ENCODE measurements at places on chromosomes 1 and 21.

- DNase-seq = no peak
Observed at GRCh38 chr1:79982211-79982610, 975.7 kb upstream of the ADGRL4 start.

GRCh38 chr1:205533748-205534443 is 29.4 kb downstream of the CDK18 start:
- DNase-seq = no peak

DNA sequence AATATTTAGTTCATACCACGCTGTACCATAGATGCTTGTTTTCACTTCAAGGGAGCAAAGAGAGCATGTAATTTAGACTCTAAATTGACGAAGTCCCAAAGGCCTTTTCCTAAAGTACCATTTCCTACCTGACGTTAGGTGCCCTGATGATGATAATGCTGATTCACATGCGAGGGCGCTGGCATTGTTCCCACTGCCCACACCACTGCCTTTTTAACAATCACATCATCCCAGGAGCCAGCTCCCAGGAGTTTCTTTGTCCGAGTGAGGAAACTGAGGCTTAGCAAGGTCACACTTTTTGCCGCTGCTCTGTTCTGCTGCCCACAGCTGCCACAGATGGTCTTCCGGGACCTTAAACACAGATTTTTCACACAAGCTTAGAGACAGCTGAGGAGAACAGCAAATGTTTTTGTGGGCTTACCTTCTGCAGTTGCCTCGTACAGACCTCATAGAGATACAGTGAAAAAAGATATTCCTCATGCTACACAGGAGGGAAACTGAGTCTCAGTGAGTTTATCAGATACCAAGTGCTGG is 69.4 kb downstream of the EVA1C start:
- DNase-seq = peak; percentile 45

DNA sequence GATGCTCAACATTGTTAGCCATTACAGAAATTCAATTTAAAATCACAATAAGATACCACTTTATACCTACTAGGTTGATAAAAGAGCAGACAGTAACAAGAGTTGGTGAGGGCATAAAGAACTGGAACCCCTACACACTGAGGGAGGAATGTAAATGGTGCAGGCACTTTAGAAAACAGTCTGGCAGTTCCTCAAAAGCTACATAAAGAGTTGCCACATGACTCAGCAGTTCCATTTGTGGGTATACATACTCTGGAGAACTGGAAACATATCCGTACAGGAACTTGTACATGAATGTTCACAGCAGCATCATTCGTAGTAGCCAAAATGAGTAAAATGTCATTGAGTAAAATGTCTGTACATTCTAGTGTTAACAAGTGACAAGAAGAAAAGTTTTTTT is 17.0 kb downstream of the NSL1 start:
- no peak for DNase-seq

- DNase-seq = no peak
Observed at GRCh38 chr1:206933333-206933945, 11.7 kb upstream of the FCMR start.

DNA sequence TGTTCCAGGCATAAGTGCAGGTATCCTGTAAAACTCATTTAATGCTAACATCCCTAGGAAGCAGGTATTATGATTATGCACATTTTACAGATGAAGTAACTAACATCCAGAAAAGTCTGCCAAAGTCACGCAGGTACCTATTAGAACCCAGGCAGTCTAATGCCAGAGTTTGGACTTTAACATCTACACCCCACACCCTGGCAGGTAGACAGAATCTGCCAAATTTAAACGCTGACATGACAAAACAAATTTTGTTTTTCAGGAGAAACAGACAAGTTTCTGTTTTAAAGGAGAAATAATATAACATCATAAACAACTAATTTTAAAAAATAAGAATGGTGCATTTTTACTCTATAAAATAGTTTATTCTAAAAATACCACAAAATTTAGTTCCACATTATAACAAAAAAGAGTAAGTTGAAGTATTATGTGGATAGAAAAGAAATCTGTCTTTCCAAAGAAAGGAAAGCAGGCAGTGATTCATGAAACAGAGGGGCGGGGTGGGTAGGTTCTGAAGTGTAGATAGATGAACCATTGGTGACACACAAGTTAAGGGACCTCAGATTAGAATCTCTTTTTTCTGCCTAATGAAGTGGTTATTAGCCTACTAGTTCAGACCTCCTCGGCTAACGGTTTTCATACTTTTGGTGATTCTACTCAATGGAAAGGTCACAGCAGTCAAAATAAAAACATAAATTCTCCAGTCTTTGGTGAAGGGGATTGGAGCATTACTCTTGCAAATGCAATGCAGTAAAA is 1.7 kb downstream of the ASPM start:
- no peak for DNase-seq

DNA sequence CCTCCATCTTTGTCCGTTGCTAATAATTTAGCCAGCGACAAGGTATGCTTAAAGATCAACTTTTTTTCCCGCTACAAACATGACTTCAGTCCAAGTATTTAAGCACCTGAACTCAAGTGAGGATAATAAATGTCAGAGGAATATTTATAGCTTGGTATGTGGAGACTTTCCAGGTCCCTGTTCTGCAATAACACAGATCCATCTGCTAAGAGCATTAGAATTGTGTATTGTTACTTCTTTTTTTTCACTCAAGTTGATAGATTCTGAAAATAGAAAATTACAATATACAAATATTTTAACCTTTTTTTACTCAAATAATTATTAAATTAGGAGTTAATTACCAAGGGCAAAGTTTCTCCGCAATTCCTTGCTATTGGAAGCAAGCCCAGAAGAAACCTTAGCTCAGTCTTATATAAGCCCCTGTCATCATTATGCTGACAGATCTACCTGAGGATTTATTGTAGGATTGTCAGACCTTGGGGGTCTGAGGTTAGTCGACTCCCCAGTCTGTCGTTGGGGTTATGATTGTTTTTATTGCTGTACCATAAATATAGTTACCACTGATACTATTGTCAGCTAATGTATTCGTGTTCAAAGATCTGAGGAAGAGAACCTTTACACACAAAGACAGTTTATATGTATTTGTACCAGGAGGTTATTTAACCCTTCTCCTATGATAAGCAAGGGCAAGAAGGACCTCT is 337.9 kb downstream of the TBX15 start:
- no peak for DNase-seq

DNA sequence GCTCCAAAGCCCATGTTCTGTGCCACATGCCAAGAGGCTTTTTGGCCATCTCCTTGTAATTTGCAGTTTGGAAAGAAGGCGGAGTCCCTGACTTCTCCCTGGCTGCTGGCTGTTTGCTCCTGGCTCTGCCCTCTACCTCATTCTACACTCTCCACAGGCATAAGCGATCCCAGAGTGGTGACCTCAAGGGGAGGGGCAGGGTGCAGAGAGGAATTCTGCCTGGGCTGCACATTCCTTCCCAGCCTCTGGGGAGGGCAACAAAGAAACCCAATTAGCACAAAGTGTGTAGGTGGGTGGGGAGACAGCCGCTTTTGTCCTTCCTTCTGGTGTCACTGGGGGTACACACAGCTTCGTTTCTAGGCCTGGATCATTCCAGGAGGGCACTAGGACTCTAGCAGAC is 95.3 kb downstream of the HIVEP3 start:
- no peak for DNase-seq

DNA sequence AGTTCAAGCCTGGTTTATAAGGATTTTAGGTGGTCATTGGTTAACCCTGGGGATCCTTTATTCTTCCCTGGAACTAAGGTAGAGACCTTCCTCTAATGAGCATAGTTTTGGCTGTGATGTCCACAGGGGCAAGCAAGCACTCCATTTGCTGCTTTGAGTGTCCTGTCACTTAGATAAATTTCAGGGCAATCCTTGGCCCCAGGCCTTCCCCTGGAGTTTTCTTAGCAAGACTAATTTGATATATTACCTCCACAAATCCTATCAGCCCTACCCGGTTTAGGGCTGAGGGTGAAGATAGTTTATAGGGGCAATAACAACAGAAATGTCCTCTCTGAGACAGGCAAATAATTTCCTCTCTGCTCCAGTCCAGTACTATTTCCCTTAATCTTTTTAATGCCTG is 166.6 kb downstream of the CYYR1 start:
- DNase-seq = no peak

GRCh38 chr1:75640137-75640536 is 29.2 kb upstream of the SLC44A5 start:
- no peak for DNase-seq
